NCI-H2029 (cell line): ENCODE measurements at places on chromosomes 6 and 20.

GRCh38 chr20:4810426-4811019 lies 88.8 kb downstream of the PRND start:
- DNase-seq = no peak

- no peak for DNase-seq
Measured at GRCh38 chr6:130574146-130574545, 208.3 kb downstream of the TMEM200A start.

DNA sequence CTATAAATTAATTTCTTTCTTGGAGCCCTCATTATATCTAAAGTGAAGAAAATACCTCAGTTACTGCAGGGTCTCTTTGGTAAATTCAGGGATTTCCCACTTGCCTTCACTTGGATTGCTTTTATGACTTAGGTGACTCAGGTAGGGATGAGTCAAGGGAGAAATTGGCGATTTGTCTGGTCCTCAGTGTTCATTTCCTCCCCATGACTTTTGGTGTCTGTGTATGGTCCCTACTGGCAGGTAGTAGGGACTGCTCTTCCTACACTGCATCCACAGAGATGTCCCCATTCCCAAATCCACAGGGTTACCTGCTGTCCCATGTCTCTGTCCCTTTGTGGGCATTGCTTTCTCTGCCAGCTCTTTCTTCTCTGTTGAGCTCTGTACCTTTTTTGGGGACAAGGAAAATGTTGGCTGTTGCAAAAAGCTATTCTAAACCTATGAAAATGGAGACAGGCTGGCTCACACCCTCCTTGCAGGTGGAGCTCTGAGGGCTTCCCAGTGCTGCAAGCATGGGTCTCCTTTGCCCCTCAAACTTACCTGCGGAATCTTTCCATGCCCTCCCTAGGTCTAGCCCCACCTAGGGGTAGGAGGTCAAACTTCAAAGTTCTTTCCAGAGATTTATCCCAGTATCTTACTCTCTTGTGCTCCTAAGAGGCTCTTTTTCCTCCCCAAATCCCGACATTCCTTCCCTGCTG lies 211.9 kb downstream of the ZNF217 start:
- no peak for DNase-seq

- no peak for DNase-seq
Measured at GRCh38 chr6:14068133-14068532, 49.4 kb upstream of the CD83 start.

GRCh38 chr6:29521006-29521680 lies 33.4 kb upstream of the MAS1L start:
- DNase-seq = no peak

DNA sequence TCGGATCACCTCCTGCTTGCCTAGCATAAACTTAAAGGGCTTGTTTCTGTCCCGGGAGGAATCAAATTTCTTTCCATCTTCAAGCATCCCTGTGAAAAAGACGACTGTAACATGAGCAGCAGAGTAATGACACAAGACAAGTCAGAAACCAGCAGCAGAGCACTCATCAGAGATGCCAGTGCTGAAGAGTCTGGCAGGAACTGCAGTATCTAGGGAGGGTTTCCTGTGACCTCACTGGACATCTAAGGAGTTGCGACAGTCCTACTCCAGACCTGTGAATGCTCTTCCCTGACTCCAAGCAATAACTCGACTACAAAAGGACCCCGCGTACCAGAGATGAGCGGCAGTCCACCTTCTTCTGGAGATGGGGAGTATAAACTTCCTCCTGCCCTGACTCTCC lies 17.3 kb downstream of the FKBP1A start:
- no peak for DNase-seq

- no peak for DNase-seq
Measured at GRCh38 chr6:148550569-148550968, 196.3 kb upstream of the UST start.

- DNase-seq = peak; percentile 2
Measured at GRCh38 chr6:101163611-101164010, 229.9 kb upstream of the GRIK2 start.

- DNase-seq = no peak
Measured at GRCh38 chr6:88166493-88167351, 575 bp upstream of the CNR1 start.

DNA sequence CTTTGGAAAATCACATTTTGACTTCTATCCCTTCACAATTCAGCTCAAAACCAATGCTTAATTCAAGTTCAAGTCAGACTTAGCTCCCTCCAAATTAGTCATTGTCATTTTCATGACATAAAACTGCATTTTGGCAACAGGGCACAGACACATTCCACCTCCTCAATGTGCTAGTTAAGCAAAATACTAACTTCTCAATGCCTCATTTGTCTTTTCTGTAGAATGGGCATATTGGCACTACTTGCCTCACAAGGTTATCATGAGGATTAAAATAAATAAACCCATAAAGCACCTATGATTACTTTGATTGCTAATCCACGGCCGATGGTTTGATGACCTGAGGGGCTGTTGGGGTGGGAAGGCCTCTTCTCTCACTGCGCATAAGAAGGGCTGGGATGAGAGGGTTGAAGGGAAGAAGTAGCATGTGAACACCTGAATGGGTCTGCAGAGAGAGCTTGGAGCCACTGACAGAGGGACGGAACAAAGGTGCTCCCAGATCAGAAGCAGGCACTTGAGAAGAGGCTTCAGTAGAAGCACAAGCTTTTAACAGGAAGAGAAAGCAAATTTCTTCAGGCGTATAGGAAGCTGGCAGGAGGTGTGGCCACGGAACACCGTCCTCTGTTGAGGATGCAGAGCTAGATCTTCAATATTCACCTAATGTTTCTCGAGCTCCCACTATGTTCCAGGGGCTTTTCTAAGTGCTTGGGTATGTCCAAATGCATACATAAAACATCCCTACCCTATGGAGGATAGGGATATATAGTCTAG lies 11.7 kb upstream of the TBC1D7 start:
- DNase-seq = no peak

GRCh38 chr6:5567890-5568289 lies 306.6 kb downstream of the FARS2 start:
- no peak for DNase-seq

DNA sequence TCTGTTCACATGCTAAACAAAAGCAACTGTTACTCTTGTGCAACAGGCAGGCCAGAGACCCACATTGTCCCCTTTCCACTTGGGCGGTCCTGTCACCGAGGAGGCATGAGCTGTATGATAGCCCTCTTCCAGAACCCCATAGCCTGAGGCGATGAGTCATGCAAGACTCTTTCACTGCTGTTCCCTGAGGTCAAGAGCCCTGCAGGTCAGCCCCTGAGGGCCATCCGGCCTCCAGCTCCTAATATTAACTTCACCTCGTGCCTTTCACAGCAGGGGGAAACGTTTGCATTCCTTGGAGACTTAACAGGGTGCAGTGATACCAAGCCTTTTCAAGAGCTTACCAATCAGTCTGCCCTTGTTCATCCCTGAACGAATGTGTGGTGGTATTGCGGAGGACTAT lies 253.3 kb upstream of the ECI2 start:
- no peak for DNase-seq

DNA sequence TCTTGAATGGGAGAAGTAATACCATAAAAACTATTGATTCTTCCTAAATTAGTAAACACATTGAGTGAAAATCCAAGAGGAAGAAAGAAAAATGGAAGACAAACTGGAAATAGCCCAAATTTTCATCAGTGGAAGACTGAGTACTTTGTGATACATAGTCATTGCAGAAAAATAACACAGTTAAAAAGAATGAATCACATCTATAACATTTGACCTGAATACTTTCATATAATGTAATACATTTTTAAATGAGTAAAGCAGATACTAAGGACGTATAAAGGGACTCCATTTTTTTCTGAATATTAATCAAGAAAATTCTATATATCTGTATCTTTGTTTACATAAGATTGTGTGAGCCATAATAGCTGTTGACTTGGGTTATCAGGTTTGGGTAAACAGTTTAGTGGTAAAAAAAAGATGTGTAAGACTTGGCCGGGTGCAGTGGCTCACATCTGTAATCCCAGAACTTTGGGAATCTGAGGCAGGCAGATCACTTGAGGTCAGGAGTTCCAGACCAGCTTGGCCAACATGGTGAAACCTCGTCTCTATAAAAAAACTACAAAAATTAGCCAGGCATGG lies 4.3 kb upstream of the SLC17A2 start:
- DNase-seq = no peak

DNA sequence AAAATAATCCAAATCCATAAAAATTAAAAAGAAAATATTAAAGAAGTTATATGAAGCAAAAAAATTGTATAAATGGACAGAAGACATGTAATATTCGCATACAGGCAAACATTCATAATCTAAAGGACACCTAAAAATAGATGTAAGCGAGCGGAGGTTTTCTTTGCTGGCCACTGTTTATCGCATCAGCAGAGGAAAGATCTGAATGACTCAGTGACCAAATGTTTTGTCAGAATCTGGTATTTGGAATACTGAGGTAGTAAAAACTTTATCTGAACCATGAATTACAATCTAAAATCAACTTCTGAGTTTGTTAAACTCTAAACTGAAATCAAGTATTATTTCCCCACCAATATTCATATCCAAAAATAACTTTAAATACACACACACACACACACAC lies 7.8 kb downstream of the TSPYL4 start:
- no peak for DNase-seq

GRCh38 chr20:7248281-7249201 lies 481.1 kb downstream of the BMP2 start:
- DNase-seq = no peak

- no peak for DNase-seq
Measured at GRCh38 chr20:35014537-35014936, 58.9 kb downstream of the MYH7B start.

- no peak for DNase-seq
Measured at GRCh38 chr20:2303673-2304072, 7.9 kb downstream of the TGM3 start.

GRCh38 chr6:7628909-7629308 lies 38.9 kb downstream of the SNRNP48 start:
- DNase-seq = no peak

DNA sequence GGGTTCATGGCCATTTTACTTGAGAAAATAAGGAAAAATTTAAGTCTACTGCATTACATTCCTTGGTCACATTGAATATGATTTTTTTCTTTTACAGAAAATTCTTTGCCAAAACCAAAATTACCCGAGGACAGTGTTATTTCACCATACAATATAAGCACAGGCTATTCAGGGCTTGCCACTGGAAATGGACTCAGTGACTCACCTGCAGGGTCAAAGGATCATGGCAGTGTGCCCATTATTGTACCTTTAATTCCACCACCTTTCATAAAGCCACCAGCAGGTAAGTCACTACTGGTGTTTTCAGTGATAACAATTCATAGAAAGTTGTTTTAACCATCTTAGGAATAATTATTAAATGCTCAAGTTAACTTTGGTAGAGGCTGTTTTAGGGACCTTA lies 16.2 kb downstream of the SOBP start:
- DNase-seq = no peak

DNA sequence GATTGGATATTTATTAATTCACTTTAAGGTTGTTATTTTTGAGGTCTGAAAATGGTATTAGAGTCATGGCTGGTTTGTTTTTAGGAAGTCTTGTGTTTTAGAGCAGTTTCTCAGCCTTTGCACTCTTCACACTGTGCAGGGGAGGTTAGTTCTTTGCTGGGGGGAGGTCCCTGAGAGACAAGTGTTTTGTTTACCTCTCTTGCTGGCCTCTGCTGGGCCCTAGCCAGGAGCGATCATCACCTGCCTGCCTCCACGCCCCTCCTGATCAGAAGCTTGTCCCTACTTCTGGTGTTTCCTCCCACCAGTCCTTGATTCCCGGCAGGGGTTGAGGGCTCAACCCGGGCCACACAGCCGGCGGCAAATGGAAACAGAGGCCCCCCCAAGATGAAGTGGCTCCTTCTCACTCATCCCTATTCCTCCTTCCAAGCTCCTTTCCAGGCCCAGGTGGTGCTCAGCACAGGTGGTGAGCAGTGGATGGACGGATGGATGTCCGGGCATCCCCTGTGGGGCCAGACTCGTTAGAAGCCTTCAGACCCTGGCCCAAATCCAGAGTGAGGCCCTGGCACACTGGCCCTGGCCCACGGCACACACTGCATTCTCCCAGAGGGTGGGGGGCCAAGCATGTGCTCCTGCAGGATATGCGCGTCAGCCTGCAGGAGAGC lies 51.3 kb downstream of the GRM4 start:
- DNase-seq = peak; percentile 82

GRCh38 chr6:165662749-165663376 lies at the start of gene PDE10A:
TSS of gene PDE10A (minus strand) at chr6:165663241. CDS start at chr6:165662811, 430 bp downstream.
- no peak for DNase-seq

GRCh38 chr20:31875671-31876070 lies 5.2 kb downstream of the TTLL9 start:
- no peak for DNase-seq

GRCh38 chr20:56400001-56400640 lies 7.7 kb downstream of the CSTF1 start:
- peak; percentile 3 for DNase-seq

GRCh38 chr20:9130521-9130920 lies 61.6 kb downstream of the PLCB4 start:
- DNase-seq = no peak

DNA sequence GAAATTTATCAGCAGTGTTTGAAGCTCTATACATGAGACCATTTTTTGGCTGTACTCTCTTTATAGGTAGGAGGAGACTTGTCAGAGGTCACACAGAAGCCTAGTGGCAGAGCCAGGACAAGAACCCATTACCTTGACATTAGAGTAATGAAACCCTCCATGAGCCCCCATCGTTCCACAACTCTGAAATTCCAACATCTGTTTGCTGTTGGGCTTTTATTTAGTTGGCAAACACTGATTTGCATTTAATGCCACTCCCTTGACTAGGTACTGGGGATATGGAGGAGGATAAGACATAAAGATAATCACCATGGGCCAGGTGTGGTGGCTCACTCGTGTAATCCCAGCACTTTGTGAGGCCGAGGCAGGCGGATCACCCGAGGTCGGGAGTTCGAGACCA lies 1.6 kb downstream of the GSS start:
- DNase-seq = no peak

DNA sequence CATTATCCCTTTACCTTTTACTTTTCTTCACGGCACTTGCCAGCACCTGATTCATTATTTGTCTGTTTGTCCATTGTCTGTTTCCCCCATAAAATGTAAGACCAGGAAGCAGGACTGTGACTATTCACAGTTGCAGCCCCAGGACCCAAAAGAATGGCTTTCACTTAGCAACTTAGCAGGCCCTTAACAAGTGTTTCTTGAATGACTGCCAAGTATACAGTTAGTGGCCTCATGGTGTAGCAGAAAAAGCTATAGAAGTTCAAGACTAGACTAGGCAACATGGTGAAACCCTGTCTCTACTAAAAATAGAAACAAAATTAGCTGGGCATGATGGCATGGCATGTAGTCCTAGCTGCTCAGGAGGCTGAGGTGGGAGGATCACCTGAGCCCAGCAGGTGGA lies 4.3 kb downstream of the SLC26A8 start:
- DNase-seq = no peak

DNA sequence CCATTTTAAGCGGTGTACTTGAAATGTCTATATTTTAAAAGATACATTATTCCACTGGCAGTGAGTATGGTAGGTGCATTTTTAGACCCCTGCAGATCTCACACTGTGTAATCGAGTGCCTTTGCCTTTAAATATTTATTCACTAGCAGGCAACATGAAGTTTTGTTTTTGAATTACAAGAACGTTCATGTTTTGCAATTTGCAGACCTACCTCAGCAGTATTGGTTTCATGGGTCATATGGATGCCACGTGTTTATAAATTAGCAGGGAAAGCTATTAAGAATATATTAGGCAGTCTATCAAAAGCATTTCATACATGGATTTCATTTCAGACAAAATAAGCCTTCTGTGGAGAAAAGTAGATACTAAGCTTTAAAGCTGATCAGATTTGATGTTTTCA lies 7.2 kb downstream of the MAP3K4 start:
- no peak for DNase-seq
